Activated naive CD4-positive, alpha-beta T cell (primary cell): ENCODE measurements at places on chromosomes 1 and 21.

DNA sequence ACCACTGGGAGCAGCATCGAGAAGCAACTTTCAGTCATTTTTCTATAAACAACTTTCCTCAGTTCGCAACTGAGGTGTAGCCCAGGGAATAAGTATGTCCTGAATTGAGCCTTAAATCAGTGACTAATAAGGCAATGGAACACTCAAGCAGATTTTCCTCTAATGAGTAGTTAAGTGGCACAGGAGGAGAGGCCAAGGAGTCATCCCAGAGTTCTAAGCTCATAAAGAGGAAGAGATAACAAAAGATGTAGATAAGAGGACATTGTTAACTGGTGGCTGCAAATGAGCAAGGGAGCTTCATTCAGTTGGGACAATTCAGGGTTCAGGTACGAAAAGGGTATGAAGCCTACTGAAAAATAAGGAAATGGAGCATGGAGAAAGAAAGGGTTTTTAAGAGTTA is 64.5 kb downstream of the LRRC40 start:
- no peak for DNase-seq

- DNase-seq, result no peak
These were observed 25.5 kb downstream of the TNR start for GRCh38 chr1:175717610-175718540.

- no peak for DNase-seq
These were observed 179.9 kb downstream of the ADSS2 start for GRCh38 chr1:244271691-244272308.

GRCh38 chr1:50822035-50822776 is 137.9 kb downstream of the FAF1 start:
- no peak for DNase-seq

DNA sequence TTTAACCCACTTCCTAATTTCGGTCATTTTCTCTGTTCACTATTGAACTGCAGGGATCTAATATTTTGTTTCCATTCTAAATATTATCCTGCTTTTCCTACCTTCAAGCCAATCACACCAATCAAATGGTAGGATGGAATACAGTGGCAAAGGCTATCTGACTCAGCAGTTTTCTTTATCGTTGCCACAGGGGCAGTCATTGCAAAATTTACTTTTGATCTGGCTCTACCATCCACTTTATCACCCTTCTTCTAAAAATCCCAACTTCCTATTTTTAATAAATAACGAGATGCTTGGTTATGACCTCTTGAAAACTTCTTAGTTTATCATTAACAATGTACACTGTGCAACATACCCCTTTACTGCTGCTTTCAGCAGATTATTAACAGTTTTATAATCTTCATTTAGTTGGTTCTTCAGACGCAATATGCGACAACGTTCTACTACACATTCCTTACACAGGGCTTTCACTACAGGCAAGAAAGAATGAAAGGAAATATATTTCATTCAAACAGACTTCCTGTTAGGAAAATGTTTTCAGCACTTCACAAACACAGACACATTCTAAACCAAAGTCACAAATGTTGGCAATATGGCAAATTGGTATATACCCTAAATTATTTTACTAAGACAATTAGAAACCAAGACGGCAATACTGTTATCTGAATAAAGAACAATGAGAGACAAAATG is 52.3 kb upstream of the RAP1GAP start:
- DNase-seq, result no peak

DNA sequence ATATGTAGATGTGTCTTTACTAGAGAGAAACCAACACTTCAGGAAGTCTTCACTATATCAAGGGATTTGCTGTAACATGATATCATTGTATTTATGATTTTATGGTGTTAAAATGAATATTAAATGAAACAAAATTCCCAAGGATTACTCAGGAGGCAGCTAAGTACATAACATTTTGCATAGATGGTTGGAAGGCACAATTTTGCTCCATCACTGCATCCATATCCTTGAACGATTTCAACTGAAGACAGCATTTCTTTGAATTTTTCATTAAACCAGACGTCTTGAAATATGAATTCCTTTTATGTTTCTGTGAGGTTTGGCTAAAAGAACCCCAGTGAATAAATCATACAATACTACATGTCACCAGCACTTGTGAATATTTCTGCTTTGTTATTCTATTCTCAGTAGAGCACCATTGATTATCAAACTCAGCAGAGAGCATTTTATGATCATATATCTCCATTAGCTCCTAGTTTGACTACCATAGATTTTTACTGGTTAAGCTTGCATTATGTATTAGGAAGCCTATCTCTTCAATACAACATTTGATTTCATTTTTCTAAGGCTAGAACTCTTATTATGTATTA is 37.3 kb downstream of the SPATA17 start:
- no peak for DNase-seq

DNA sequence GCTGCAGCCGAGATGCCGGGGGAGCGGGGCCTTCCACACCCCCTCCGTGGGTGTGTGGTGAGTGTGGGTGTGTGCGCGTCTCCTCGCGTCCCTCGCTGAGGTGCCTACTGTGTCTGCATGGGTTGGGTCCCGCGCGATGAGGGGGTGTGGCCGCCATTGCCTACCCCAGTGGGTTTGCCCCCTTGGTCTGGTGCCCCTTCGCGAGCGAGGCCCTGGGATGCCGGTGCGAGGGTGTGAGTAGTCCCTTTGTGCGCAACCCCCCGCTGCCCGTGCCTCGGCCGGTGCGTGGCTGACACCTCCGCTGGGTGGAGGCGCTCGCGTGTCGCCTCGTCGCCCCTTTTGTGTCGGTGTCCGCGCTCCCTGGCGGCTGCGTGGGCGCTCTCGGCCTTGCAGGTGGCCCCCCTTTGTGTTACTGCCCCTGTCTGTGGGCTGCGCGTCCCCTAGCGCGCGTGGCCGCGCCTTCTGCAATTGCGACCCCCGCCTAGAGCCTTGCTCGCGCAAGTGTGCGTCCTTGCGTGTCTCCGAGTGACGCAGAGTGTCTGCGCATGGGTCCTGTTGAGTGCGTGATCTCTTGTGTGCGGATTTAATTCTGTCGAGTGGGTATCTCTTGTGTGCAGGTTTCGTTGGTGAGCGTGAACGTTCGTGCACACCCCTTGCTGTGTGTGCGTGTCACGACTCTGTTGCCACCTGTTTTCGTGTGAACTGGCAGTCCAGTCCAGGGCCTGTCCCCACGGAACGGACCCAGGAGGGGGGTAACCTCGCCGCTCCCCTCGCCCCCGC is 553 bp downstream of the TTC3 start:
- peak; percentile 62 for DNase-seq

GRCh38 chr21:36247316-36248010 is 72.5 kb upstream of the MORC3 start:
- no peak for DNase-seq

DNA sequence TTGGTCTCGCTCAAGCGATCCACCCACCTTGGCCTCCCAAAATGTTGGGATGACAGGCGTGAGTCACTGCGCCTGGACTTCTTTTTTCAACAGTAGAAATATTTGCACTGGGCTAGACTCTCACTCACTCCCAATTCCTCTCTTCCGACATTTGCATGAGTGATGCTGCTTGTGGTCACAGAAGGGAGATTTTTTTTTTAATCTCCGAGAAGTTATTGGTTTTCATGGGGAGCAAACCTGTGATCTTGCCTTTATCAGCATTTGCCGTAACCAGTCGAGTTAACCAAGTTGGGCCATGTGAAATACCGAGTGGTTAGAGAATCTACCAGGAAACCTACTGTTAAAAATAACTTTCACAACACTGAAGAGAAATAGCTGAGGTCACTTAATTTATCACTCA is 21.1 kb downstream of the ERG start:
- no peak for DNase-seq

DNA sequence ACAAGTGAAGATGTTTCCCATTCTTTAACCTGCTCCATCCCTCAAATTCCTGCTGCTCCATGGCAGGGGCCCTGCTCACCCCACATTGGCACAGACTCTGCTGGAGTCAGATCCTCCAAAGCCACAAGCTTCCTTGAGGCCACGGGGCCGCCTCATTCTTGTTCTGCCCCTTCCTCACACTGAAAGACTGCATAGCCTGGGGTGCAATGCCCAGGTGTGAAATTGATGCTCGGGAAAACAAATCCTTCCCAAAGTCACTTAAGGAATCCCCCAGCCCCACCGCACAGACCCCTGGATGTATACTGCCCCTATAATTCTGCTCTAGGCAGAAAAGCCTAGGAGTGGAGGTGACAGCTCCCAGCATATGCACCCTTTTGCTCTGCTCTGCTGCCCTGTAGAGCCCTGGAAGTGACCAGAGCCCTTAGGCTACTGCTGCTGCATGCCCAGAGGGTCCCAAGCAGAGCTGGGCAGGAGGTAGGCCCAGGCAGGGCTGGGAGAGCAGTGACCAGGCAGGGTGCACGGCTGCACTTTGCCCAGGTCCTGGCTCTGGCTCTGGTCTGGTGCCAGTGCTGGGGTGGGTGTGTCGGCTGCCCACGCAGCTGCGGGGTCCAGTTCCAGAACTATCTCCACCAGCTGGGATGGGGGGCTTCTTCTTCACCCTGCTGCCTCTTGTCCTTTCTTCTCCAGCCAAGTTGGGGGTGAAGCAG is 1.6 kb downstream of the HES2 start:
- DNase-seq, result no peak

DNA sequence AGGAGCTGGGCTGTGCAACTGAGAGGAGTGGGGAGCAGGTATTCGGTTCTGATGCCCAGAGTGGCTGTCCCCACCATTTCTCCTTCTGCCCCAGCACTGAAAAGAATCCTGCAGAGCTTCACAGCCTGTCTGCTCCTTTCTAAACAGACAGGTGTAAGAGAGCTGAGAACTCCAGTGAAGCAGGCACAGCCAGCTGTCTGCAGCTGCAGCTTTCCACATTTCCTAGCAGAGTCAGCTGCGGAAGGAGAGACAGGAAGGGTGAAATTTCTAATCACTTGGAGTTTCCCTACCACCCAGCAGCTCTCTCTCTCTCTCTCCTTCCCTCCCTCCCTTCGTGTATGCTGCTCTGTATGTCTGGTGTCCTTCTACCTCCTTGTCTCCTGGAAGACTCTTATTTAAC is 40.5 kb upstream of the GJB5 start:
- no peak for DNase-seq

- no peak for DNase-seq
These were observed 3.6 kb downstream of the SKI start for GRCh38 chr1:2231532-2232254.

- no peak for DNase-seq
These were observed 47.0 kb downstream of the SERINC2 start for GRCh38 chr1:31460027-31460426.

GRCh38 chr1:39575191-39576015 is 1.2 kb downstream of the PABPC4 start:
- DNase-seq, result no peak

- no peak for DNase-seq
These were observed 579.9 kb downstream of the DPYD start for GRCh38 chr1:97340951-97341350.

- DNase-seq, result no peak
These were observed 50.5 kb downstream of the DNAJC6 start for GRCh38 chr1:65359888-65360287.

DNA sequence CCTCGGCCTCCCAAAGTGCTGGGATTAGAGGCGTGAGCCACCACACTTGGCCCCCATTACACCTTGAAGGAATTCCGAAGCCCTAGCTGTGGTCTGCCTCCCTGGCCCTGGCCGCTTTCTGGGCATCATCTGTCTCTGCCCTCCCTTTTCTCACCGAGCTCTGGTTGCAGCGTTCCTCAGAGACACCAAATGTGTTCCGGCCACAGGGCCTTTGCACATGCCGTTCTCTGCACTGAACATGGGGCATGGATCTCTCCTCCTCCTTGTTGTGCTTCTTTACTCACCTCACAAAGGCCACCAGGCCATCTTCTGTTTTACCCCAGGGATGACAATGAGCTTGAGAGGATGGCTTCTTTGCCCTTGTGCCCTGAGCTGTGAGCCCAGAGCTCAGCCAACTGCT is 39.3 kb downstream of the CA6 start:
- DNase-seq, result no peak

DNA sequence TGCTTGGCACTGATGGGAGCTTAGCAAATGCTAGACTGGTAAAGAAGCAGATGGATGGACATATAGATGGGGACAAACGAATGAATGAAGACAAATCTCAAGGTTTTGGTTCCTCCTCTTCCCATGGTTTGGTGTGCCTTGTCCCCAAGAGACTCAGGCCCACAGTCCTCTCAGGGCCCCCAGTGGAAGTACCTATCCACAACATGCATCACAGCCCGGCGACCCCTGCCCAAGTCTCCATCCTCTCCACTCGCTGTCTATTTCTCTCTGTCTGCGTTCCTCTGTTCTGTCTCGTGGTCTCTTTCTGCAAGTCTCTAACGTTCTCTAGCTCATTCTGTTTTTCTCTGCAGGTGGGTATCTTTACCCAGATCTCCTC is 85.8 kb downstream of the GLIS1 start:
- DNase-seq, result no peak

GRCh38 chr1:8216005-8216404 is 101.9 kb upstream of the SLC45A1 start:
- no peak for DNase-seq

DNA sequence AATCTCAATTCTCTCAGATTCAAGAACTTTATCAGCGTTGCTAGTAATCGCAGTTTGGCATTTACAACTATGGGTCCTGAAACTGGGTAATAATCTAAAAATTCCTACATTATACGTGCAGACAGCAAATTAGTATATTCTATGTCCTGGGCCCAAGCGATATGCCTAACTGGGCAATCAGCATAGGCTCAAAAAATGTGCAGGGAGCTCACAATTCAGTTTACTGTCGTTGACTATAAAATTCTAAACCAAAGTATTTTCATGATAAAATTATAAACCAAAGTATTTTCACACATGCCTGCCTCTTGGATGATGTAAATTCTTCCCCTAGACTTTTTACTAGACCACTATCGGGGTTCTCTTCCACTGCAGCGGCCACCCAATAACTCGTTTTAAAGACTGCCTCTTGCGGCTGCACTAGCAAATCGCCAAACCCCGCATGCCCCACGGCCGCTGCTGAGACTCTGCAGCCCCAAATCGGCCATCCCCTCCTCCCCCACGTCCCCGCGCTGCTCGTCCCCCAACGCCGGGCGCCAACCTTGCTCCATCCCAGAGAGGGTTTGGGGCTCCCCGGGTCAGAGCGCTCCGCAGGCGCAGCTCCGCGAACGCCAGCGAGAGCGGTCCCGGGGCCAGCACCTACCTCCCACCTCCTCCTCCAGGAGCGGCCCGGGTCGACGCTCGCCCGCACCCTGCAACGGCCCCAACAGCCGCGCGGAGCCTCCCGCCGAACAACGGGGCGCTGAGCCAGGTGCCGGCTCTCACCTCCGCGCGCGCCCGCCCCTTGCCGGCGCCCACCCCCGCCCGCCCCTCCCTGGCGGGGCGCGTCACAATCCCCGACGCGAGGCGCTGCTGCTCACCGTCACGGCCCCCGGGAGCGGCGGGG is 506 bp downstream of the SSX2IP start:
- DNase-seq, result no peak

DNA sequence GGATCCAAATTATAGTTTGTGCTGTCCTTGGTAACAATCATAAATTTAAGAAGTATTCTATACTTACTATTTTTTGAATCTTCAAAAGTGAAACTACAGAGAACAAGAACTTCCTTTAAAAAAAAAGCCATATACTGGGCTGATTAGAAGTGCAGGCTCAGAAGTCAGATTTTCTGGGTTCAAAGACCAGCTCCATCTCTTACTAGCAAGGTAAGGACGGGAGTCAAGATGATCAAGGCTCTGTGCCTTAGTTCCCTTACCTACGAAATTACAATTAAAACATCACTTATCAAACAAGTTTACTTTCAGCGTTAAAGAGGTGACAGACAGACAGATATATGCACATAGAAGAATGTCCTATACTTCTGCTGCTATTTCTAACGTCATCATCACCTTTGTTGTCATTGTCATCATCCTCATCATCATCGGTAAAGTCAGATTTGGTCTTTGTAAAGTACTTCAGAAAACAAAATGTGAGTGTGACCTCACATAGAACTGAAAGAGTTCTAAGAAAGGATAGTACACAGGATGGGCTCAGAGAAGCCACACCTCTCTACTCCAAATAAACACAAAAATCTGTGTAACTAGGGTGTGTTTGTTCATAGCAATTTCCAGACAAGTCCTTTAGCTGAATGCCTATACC is 178.7 kb downstream of the VAV3 start:
- no peak for DNase-seq
